ENCODE measurements at places on chromosomes 16 and 17.

GRCh38 chr17:72631568-72631948, 460.9 kb downstream of the SLC39A11 start:
- no peak for DNase-seq

DNA sequence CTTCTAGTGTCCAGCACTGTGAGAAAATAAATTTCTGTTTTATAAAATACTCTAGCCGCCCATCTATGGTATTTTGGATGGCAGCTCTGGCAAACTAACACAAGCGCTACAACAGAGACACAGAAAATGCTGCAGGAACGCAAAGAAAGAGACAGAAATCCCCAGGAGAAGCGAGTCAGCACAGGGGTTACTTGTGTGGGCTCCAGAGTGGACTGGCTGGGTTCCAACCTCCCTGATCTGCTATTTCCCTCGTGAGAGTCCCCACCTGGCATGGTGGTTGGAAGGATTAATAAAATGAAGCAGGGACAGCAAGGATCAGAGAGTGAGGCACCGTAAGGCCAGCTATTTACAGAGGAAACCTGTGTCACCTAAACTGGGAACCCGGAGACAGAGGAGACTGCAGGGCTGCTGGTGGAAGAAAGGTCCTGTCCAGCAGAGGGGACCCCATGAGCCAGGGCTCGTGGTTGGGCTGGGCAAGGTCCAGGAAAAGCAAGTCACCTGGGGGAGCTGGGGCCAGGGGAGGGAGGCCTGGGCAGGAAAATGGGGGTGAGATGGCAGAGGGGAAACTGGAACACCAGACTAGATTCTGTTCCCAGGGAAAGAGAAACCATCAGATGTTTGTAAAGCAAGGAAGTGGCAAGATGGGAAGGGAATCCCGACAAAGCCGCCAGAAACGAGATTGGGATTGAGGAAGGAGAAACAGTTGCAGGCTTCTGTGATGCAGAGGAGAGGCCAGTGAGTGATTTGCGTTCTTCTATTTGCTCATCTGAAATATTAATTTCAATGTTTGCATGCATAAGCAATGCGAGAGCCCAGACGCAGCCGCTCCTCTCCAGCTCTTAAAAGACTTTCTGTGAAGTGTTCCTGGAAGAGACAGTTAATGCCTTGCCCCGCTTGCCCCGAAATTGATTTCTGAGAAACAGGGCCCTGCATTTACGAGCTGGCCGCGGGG, 63.0 kb upstream of the TEKT3 start:
- no peak for DNase-seq

DNA sequence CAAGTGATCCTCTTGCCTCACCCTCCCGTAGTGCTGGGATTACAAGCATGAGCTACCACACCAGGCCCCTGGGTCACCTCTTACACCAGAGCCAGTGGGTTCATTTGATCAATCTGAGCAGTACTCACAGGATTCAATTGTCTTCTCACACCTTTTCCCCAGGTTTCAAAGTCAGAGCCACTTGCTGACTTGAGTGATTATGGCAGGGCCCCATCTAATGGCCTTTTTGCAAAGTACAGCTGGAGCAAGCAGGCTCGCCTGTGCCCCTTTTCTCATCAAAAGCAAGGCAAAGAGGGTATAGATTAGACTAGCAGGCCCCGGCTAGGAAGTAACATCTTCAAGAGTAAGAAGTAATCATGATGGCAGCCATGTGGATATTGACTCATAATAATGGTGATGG, 114.8 kb upstream of the NOL11 start:
- peak; percentile 9 for DNase-seq

- DNase-seq = no peak
Observed at GRCh38 chr16:76488065-76488417, 210.8 kb downstream of the CNTNAP4 start.

DNA sequence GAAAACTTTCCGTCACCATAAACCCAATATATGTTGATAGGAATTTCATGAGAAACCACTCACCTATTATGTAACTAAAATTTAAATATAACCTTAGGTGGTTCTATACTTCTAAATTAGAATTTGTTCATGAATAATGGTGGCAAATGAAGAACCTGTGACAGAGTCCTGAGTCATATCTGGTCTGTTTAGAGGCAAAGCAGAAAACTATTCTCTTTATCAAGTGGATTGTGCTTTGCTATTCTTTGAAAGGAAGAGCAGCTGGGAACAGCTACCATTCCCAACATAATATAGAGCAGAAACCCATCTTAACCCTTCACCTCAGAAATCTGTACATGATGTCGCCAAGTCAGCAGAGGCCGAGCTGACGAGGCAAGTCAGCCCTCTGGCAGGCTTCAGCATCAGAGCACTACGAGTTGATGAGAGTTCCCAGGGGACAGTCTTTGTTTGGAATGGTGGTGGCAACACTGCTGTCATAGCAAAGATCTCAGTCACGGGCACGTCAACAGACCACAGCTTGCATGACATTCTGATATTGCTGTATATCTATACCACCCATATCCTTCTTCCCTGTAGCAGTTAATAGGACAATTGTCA, 631.9 kb upstream of the CA10 start:
- DNase-seq = no peak

- no peak for DNase-seq
Observed at GRCh38 chr17:79985361-79985942, 50.2 kb downstream of the TBC1D16 start.

DNA sequence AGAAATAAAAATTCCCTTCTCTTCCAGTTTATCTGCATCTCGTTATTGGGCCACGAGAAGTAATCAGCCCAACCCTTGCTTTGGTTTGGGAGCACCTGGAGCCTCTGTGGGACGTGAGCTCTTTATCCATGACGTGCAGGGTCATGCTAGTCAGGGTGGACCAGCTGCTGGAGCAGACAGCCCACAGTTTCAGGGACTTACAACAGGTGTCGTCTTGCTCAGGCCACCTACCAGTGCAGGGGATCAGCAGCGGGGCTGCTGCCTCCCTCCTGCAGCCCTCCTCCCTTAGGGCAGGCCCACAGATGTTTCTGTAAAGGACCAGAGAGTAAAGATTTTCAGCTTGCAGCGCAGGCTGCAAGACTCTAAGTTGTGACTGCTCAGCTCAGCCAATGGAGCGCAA, 16.9 kb downstream of the ADAD2 start:
- DNase-seq = no peak

DNA sequence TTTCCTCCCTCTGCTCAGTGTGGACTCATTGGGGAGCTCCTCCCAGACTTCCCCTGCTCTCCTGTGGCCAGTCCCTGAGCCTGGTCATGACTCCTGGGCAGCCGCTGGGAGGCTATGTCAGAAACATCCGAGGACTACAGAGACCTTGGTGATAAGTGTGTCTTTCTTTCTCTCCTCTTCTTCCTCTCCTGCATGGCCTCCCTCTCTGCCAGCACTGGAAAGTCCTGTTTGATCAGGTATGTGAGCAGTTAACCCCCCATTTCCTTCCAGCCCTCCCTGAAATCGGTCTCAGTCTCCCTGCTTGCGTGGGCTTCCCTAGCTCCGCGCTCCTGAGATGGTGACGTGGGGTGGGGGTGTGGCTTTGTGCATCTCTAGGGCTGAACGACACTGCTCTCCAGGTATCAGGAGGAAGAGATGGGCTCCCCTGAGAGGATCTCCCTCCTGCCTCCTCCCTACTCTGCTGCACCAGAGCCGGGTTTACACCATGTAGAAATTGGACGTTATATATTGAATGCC, 2.1 kb downstream of the RHBDL3 start:
- no peak for DNase-seq

DNA sequence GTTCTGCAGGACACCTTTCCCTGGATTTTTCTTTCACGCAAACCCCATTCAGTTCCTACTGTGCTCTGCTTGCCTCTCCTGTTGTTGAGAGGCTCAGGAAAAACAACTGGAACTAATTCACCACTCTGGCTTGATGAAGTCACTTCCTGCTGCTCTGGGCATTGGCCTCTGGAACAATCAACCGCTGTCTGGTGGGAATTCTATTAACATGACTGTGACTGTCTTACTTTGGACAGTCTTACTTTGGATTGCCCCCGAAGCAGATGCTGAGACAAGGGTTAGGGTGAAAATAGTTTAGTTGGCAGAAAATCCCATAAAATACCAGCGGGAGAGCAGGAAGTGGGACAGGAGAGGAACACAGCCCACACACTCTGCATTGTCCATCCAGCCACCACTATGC, 90.0 kb upstream of the HSBP1 start:
- no peak for DNase-seq

- DNase-seq = no peak
Observed at GRCh38 chr16:12092544-12092921, 116.0 kb downstream of the SNX29 start.

- DNase-seq = no peak
Observed at GRCh38 chr17:75773808-75774470, 8.9 kb upstream of the GALK1 start.

DNA sequence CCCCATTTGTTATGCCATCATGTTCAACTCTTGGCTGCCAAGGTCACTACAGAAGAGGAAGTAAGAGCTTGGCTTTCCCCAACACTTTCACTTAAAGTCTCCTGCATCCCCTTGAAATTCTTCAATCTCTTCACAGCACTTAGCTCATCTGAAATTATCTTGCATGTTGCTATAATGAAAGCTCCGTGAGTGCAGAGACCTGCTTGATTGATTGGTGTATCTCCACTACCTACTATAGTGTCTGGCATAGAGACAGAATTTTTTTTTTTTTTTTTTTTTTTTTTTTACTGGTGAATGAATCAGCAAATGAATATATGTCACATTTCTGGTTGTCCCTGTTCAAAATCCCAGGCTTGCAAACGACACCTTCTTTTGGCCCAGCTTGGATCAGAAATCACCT, 1.9 kb upstream of the SDR42E1 start:
- DNase-seq = no peak

- DNase-seq = no peak
Observed at GRCh38 chr16:80417706-80418271, 123.0 kb upstream of the DYNLRB2 start.

- no peak for DNase-seq
Observed at GRCh38 chr17:30278032-30278431, 13.7 kb downstream of the BLMH start.

- no peak for DNase-seq
Observed at GRCh38 chr16:63447121-63447520, 1410.9 kb upstream of the CDH8 start.

GRCh38 chr17:36921095-36921851, 16.0 kb upstream of the LHX1 start:
- no peak for DNase-seq

GRCh38 chr16:3095869-3096268, 3.2 kb downstream of the ZSCAN10 start:
- DNase-seq = peak; percentile 63

DNA sequence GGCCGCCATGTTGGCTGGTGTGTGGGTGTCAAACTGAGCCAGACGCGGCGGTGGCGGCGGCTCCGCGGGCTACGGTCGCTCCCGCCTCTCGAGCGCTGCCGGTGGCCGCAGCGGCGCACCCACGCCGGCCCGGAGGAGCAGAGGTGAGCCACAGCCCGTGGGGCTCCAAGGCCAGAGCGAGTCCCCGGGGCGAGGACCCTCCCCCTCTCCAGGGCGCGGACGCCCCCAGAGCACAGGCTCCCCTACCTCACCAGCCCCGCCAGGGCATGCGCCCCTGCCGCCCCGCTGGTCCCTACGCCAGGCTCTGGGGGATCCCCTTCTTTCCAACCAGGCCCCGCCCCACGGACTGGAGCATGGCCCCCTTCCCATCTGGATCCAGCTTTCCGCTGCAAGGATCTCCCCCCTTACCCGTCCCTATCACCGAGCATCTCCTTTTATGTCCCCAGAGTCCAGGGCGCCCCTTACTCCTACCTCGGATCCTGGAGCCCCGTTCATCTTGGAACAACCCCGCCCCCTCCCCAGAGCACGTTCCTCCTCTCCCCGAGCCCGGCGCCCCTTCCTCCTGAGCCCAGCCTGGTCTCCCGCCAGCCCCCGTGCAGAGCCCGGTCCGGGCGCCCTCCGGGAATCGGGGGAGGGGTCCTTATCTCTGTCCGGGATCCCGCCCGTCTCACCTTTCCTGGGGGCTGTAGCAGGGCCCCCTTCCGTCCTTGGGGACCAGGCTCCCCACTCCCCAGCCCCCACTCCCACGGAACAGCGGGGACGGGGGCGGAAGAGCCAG, 412 bp downstream of the EPN2 start:
- peak; percentile 2 for DNase-seq

Data from effector memory CD4-positive, alpha-beta T cell (primary cell).